ENCODE measurements at places on chromosomes 3 and 15.

GRCh38 chr3:140344601-140345205 lies 333.2 kb upstream of the TRIM42 start:
- no peak for DNase-seq

DNA sequence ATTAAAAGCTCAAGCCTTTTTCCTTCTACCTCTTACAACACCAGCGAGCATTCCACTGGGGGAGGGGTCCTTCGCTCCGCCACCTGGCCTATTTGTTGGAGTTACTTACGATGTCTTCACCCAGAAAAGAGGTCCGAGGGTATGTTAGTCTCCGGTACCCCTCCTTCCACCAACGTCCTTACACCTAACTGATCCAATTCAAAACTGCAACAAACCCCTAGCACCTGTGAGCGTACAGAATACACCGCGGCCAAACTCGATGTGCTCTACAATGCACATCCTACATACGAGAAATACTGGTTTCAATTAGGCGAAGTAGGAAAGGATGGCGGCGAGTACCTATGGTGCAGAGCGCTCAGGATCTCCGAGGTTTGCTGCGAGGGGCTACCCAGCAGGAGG lies 944 bp downstream of the SLITRK3 start:
- DNase-seq: no peak

DNA sequence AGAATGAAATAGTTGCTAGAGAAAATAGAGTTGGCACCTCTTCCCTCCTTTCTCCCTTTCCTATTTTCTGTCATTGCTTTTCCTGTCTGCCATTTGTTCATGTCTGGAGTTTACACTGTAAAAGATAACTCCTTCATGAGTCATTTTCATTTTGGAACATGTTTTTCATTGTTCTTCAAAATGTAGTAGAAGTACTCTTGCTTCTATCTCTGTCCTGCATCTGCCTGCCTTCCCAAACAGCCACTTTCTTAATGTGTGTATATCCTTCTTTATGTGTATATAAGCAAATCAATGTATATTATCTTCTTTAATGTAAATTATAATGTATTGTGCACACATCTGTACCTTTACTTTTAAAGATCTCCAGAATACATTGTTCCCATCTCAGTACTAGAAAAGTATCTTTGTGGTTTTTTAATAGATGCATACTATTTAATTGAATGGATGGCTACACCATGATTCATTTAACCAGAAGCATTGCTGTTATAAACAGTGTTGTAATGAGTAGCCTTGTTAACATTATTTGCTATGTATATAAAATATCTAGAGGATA lies 41.1 kb downstream of the TSC22D2 start:
- no peak for DNase-seq

DNA sequence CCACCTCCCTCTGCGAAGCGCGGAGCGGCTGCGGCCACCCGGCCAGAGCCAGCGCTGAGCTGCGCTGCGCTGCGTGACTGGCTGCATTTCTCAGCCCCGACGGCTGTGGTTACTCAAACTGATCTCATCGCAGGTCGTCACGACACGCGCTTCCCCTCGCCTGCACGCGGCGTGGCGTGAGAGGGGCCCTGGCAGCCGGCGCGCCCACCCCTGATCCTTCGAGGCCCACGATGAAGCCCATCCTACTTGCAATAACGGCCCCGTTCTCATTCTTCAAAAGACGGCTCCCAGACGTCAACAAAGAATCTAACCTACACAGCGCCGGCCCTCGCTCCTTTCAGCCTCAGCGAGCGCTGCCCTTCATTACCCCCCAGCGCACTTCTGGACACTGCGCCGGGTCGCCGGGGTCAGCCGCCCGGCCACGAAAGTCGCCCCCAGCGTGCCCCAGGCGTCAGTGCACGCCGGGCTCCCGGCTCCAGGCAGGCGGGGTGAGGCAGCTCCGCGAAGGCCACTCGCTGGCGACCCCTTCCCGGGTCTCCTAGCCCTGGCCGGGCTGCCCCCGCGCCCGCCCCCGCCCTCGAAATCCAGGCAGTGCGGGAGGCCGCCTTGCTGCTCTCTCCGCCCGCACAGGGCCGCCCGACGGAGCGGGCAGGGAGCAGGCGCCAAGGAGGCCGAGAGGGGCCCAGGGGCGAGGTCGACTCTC lies 9.9 kb upstream of the LEKR1 start:
- DNase-seq: peak; percentile 18

- DNase-seq: no peak
Observed at GRCh38 chr15:65827065-65827464, 35.0 kb upstream of the DENND4A start.

DNA sequence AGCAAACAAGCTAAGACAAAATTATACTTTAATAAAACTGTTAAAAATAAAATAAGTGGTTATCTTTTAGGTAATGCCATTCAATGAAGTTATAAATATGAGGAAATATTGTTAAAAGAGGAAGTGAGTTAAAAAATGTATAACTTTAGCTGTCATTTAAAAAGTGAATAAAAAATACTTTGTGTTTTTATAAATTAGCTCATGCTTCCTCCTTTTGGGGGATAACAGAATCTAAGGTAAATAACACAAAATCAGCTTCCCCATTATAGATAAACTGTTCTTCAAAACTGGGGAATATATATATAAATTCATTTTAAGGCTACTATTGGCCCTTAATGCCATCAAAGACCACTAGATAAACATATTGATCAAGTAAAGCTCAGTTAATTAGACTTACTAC lies 113.7 kb upstream of the AADACL2 start:
- DNase-seq: no peak

DNA sequence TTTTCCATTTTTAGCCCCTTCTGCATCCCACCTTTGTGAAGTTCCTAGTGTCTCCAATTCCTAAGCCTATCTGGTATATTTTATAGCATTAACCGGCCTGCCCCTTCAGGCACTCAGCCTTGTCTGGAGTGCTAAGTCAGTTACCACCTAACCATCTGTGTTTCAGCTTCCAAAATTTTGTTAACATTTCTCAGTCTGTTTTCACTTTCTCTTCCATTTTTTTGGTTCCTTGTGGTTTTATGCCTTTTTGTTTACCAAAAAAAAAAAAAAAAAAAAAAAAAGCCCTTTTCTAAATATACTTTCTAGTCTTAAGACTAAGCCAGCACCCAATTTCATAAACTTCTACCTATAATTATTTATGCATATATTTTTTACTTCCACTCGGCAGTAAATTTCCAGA lies 92.4 kb downstream of the CSNK1G1 start:
- no peak for DNase-seq

All from stimulated activated CD4-positive, alpha-beta T cell treated with anti-CD3 and anti-CD28 coated beads, Interleukin-1b, Interleukin-23, amount 100 ng/mL, for 4 hours (primary cell).